ENCODE measurements at places on chromosomes 6 and 20.
A peak's percentile ranks its signal among the peaks of the same experiment; 100 is the strongest.

- no peak for DNase-seq
Measured at GRCh38 chr20:49571553-49571835, 3.6 kb upstream of the PTGIS start.

GRCh38 chr6:39188098-39188450, 41.2 kb downstream of the KCNK5 start:
- no peak for DNase-seq

DNA sequence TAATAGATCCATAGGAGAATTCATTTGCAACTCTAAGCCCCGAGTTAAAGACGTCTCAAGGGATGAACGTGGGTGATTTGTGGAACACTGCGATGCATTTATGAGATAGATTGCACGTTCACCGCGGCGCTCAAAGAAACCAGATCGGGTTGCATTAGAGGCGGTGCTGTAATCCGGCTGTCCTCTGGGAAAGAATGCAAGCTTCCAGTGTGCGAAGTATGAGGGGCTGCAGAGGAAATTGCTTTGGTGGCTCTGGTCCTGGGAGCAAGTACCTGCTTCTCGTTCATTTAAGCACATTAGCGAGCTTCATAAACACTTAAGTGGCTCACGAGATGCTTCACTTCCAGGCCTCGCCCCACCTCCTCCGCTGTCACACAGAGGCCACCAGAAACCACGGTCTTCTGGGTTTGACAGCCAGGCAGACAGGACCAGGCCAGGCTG, 182.3 kb downstream of the CDH4 start:
- no peak for DNase-seq

GRCh38 chr20:34546751-34547181, 11.8 kb upstream of the MAP1LC3A start:
- no peak for DNase-seq

DNA sequence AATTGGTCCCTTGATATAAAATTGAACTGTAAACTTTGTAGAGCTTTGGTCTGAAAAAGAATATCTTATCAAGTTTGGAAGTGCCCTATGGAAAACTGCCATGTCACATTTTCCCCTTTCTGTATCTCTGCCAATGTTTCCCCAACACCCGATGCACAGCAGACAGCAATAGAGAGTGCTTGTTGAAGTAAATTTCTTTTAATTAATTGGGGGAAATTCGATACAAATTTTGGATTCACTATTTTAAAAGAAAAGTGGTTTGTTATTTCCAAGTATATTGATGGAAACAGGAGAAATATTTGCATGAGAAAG, 208.1 kb downstream of the OGFRL1 start:
- no peak for DNase-seq

DNA sequence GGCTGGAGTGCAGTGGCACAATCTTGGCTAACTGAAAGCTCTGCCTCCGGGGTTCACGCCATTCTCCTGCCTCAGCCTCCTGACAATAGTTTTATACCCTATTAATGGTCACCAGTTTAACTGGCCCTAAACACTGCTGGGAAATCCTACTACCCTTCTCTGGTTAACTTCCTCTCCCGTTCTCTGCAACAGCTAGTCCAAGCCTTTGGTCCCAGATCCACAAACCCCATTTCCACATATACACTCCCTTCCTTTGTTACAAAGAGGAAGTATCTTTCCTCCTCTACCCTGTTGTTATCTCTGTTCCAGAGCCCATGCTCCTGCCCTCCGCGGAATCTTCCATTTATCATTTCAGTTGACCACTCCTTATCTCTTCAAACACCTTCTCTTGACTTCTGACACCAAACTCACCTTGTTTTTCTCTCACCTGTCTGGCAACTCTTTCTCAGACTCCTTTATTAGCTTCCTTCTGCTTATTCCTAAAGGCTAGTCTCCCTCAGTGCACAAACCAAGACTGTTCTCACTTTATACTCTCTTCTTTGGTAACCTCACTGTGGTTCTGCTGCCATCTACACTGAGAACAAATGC, 25.0 kb upstream of the TBC1D22B start:
- DNase-seq = no peak

GRCh38 chr6:162636167-162636566, 91.4 kb downstream of the PRKN start:
- no peak for DNase-seq

GRCh38 chr6:82283771-82284410, 36.3 kb upstream of the IBTK start:
- no peak for DNase-seq

DNA sequence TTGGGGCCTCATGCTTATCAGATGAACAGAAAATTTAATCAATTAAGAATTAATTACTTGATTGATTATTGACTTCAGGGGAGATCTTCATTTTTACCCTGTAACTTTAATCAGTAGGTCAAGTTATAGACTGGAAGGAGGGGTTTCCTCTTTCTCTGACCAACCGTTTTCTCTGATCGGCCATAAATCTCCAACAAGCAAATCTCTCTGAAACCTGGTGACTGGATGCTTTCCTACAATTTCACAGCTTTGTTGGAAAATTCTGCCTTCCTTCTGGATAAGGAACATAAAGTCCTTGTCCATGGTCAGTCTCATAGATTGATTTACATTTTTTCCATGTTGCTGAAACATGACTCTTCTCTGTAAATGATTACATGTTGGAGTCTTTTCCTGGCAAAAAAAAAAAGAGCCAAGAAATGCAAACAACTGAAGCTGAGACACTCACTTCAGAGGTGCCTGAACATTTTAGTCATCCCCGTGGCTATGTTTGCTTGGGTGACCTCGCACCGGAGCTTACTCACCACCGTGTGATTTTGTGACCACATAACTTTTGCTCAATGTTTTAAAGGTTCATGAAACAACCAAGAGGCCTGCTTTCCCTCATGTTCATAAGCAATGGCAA, 31.0 kb downstream of the IRF4 start:
- DNase-seq = peak; percentile 56

DNA sequence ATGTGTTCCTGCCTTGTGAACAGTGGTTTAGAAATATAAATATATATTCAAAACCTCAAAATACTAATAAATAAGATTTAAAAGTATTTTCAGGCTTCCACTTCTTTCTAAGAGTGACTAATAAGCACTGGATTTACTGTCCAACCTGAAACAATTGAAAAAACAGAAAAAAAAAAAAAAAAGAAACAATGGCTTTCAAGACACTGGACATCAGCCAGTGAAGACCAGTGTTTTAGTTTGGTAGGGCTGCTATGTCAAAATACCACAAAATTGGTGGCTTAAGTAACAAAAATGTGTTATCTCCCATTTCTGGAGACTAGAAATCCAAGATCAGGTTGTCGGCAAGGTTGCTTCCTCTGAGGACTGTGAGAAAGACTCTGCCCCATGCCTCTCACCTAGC, 101.4 kb upstream of the PDE7B start:
- no peak for DNase-seq

- DNase-seq = no peak
Measured at GRCh38 chr6:139943391-139943790, 568.9 kb upstream of the CITED2 start.

DNA sequence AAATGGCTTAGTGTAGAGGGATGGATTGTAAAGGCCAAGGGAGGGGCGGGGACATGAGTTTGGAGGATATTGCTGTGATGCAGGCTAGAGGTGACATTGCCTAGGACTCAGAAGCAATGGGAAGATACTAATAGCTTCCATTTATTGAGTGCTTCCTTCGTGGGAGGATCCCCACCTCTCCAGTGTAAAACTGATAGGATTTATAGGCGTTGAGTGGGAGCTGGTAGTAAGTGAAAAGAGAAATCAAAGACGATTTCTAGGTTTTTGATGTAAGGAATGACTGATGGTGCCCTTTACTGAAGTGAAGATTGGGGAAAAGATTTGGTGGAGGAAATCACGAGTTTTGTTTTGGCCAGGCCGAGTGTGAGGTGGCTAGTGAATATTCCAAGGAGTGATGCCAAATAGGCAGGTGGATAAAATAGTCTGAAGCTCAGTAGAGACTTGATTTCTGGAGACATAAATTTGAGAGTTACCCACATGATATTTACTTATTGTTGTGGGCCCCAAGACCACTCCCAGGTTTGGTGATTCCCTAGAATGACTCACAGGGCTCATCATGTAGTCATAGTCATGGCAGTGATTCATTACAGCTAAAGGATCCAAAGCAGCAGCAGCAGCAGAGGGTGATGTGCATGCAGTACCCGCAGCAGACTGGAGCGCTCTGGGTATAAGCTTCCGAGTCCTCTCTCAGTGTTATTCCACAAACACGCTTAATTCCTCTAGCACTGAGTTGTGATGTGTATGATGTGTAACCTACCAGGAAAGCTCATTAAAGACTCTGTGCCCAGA, 10.2 kb downstream of the RPRD1B start:
- DNase-seq = peak; percentile 2

DNA sequence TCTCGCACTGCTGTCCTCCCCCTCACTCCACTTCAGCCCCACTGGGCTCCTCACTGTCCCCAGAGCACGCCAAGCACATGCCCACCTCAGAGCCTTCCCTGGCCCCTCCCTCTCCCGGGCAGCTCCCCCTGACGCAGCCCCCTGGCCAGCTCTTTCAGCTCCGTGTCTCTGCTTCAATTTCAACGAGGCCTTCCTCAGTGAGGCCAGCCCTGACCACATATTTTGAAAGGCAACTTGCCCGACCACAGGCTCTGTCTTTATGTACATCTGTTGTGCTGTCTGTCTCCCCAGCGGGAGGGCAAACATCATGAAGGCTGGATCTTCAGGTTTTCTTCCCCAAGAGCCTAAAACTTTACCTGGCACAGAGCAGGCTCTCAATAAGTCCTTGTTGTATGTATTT, 44.6 kb downstream of the JPH2 start:
- no peak for DNase-seq

- DNase-seq = peak; percentile 50
Measured at GRCh38 chr6:154229786-154230185, 126.8 kb downstream of the IPCEF1 start.

- no peak for DNase-seq
Measured at GRCh38 chr6:117195728-117196127, 69.6 kb upstream of the VGLL2 start.

DNA sequence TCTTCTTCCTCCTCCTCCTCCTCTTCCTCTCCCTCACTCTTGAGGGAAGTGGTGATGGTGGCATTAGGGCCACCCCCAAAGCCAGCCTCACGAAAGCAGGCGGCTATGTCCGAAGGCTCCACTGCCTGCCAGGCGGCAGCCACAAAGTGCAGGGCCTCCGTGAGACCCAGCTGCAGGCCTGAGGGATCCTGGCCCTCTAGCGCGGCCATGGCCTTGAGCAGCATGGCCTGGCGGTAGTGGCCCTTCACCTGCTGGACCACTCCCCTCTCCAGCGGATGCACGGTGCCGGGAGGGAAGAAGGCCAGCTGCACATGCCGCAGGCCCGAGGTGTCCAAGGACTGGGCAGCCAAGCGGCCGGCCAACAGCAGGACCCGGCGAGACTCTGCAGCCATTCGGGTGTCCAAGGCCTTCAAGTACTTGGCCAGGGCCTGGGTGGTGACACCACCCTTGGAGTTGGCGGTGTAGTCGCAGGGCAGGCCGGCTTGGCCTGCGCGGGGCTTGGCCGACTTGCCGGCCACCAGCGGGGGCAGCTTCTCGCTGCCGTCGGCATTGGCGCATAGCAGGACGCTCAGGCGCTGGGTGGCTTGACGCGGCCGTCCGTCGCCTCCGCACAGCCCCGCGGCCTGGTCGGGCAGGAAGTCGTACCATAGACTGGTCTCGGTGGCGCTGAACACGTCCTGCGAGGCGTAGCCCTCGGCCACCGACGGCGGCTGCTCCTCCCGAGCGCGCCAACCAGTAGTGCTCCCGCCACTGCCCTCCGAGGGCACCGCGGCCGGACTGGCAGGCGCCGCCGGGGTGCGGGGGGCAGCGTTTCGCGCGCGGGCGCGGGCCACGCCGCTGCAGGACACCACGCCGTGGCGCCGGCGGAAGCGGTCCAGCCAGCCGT, 1.1 kb downstream of the CENPB start:
- DNase-seq = no peak

GRCh38 chr6:161220346-161220745, 53.5 kb downstream of the AGPAT4 start:
- DNase-seq = no peak

DNA sequence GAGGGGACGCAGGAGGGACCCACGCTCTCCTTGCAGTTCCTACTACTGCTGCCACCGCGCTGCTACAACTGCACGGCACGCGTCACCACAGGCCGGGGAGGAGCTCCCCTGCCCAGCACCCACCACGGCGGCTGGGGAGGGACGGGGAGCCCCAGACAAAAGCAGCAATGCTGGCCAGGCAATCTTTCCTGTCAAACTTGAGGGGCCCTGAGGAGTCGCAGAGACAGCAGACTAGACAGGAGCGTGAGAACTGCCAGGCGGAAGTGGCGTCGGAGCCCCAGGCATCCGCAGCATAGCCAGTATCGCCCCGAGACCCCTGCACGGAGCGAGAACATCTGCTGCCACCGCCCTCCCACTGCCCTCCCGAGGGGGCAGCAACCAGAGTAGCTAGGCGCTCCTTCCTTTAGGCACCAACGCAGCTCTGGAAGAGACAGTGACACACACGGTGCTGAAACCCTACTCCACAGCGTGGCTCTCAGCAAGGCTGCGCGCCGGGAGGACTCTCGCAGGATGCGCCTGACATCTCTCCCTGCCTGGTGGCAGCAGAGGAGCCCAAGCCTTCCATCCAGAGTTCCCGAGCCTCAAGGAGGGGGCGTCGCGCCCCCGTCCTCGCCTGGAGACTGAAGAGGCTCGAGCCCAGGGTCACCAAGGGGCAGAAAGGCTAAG, 2.2 kb downstream of the TAF4 start:
- no peak for DNase-seq

- no peak for DNase-seq
Measured at GRCh38 chr6:144365271-144365670, 80.1 kb downstream of the UTRN start.

- DNase-seq = no peak
Measured at GRCh38 chr6:67883500-67884366, 751.3 kb upstream of the ADGRB3 start.

DNA sequence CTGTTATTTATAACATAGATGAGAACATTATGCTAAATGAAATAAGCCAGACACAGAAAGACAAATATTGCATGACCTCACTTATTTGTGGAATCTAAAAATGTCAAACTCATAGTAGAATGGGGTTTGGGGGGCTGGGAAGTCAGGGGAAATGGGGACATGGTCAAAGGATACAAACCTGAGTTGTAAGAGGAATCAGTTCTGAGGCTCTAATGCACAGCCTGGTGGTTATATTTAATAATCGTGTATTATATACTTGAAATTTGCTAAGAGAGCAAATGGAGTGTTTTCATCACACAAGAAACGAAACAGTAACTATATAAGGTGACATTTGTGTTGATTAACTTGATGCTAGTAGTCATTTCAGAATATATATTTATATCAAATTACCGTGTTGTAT, 40.8 kb upstream of the GFOD1 start:
- no peak for DNase-seq

DNA sequence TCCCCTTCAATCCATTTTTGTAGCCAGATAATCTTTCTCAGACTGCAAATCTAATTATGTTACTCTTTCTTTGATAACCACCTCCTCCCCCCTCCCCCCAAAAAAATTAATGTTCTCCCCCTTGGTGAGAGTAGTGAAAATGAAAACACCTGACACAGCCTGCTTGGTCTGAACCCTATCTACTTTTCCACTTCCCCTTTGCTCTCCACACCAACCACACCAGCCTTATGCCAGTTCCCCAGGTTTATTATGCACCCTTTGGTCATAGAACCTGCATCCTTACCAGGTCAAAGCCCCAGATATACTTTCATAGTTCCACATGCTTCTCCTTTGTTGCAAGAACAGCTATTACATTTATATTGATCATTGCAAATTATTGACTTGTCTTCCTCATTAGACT, 19.4 kb downstream of the PFDN4 start:
- no peak for DNase-seq

All from stimulated activated CD8-positive, alpha-beta memory T cell treated with anti-CD3 and anti-CD28 coated beads, Interleukin-15, amount 100 ng/mL, for 48 hours (primary cell).